ENCODE measurements at places on chromosomes 2 and 18.

GRCh38 chr18:73812423-73812822 is 335.2 kb downstream of the FBXO15 start:
- no peak for DNase-seq

DNA sequence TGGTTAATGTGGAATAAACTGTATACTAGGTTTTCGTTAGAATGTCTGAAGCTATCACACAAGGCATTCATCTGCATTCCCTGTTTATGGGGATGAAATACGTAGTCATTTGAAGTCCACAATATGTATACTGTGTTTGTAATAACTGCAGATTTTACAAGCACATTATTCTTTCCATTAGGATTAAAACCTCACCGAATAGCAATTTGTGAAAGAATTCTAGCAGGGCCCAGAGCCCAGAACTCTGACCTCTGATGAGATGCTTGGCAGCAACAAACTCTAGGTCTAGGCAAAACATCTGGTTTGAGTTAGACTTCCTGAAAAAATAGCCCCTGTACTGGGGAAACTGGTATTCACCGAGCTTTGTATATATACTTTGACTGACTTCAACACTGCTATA is 158.2 kb downstream of the SRBD1 start:
- no peak for DNase-seq

DNA sequence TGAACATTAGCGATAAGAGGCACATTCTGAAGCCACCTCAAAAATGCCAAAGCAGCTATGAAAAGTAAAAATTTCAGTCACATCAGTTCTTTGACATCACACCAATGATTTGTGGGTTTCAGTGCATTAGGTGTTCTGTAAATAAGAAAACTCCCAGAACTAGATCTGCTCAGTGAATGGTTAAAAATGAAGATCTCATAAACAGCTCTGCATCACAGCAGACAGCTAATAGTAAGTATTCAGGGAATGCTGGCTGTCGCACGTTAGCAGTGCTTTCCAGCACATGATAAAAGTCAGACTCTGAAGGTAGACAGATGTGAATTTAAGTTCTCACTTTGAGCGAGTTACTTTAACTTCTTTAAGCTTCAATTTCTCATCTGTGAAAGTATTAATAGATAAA is 154.9 kb downstream of the SATB2 start:
- no peak for DNase-seq

GRCh38 chr2:191999101-191999841 is 152.4 kb upstream of the CAVIN2 start:
- no peak for DNase-seq

GRCh38 chr2:233288663-233289062 is 19.0 kb upstream of the SAG start:
- DNase-seq, result no peak

DNA sequence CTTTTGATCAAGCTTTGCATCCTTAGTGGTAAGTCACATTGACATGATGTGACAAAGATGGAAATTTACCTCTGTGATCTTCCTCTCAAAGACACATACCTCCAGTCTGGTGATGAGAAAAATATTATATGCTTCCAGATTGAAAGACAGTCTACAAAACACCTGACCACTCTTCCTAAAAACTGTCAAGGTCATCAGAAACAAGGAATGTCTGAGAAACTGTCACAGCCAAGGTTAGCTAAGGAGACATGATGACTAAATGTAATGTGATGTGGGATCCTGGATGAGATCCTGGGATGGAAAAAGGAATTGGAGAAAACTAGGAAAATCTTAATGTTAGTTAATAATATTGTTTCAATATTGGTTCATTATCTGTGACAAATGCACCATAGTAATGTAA is 226.6 kb upstream of the ST6GAL2 start:
- DNase-seq, result no peak

Measured in RKO (cell line).